Hindlimb muscle (tissue), 1 donor: ENCODE measurements at places on chromosomes 5 and 9. TPM values are rescaled to one million over a fixed set of nuclear protein-coding genes. Genes with fewer than 3 reads are reported as not detected.

Gene UNC5A
- 1.1 TPM for polyA plus RNA-seq

DNA sequence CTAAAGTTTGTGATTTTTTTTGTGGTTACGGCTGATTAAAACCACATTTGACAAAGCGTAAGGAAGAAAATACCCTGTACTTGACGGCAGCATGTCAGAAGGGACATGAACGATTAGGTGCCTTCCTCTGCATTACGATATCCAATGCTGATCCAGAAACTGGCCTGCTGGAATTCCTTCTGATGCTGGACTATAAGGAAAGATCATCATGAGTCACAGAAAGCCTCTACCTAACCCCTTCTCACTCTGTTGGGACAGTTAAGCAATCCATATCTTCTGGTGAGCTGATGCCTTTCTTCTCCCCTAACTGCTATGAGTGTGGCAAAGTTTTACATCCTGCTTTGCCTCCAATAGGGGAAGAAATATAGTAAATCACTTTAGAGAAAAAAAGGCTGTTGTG is 78.4 kb upstream of the PAPPA start:
- no peak for DNase-seq

Gene MARCOL
- not detected for polyA plus RNA-seq

DNA sequence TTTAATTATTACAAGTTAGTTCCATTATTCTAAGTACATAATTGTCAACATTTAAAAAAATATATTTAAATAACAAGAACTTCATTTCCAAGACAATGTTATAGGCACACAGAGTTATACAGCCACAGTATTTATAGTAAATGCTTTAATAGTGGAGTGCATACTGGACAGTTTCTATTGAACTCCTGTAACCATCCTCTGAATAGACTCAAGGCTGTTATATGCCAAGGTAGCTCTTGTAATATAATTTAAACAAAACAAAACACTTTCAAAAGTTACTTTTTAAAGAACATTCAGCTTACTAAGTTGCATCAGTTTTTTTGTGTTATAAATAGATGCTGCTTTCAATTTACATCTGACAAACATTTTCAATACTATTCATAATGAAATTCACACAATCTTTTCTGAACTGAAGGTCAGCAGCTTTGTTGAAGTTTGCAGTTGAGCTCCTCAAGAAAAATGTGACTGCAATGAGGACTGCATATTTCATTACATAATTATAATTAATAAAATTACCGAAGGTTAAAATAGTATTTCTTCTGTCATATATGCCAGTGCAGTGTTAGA is 549.9 kb upstream of the CYLC2 start:
- no peak for DNase-seq

DNA sequence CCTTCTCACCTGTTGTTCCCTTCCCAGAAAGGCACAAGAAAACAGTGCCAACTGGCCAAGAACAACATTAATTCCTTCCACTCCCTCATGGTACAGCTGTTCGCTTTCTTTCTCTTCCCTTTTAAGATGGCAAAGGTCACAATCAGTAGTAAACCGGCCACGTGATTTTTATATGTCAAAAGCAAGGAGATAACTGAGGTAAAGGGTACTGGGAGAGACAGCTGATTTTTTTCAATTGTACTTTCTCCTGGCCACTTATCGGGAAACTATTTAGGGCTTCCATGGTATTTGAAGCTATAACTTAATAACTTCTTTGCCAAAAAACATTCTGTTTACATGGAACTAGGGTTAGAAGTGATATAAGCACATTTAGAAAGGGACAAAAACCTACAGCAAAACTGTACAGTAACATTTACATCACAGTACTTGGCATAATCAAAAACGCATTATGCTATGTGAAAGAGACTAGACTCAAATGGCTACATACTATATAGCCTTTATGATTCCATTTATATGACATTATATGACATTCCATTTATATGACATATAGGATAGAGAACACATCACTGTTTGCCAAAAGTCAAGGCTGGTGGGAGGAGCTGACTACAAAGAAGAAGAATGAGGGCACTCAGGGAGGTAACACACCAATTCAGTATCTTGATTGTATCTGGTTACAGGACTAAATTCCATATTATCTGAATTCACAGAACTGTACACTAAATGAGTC is 24.8 kb downstream of the PLPP1 start:
- no peak for DNase-seq

- DNase-seq, result peak; percentile 50
Measured at GRCh38 chr5:129245489-129245888, 150.9 kb downstream of the ISOC1 start.

DNA sequence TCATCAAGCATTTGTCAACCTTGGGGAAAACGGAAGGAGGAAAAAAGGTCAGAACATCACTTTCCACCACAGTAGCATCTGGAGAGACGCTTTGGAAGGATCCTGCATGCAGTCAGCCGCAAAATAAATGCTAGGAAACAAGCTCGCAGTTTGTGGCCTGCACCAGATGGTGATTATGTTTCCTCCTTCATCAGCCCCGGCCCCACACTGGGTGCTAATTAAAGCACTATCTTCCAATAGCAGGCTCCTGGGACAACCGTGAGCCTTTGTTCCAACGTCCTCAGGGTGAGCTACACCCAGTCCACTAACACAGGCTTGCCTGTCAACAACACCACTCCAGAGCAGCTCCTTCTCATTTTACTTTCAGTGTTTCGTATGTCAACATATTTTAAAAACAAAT is 64.0 kb downstream of the RNF130 start:
- no peak for DNase-seq

Gene VAV2
- 17.3 TPM for polyA plus RNA-seq

- no peak for DNase-seq
Measured at GRCh38 chr9:125700791-125701190, 6.2 kb downstream of the MAPKAP1 start.
